ENCODE measurements at places on chromosomes 3 and 15. TPM values are rescaled to one million over a fixed set of nuclear protein-coding genes. Genes with fewer than 3 reads are reported as not detected.

The PLA2G4D gene
- total RNA-seq: not detected

The SMCO1 gene
- not detected for total RNA-seq

- H3K27ac ChIP-seq: no peak overlapping the region
- no peaks in the 10 kb centered on the region for H3K36me3 ChIP-seq
- no peaks in the 10 kb centered on the region for H3K4me1 ChIP-seq
- H3K4me3 ChIP-seq: no peak overlapping the region
These were observed 38.7 kb downstream of the WNT7A start for GRCh38 chr3:13841141-13841540.

DNA sequence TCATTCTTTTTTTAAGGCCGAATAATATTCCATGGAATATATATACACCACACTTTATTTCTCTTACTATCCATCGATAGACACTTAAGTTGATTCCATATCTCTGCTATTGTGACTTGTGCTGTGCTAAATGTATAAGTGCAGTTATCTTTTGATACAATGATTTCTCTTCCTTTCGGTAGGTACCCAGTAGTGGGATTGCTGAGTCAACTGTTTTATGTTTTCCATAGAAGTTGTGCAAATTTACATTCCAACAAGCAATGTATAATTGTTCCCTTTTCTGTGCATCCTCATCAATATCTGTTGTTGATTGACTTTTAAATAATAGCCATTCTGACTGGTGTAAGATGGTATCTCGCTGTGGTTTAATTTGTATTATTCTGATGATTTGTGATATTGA, 81.0 kb downstream of the STXBP5L start:
- no peak overlapping the region for H3K27ac ChIP-seq
- H3K4me1 ChIP-seq: no peaks in the 10 kb centered on the region

DNA sequence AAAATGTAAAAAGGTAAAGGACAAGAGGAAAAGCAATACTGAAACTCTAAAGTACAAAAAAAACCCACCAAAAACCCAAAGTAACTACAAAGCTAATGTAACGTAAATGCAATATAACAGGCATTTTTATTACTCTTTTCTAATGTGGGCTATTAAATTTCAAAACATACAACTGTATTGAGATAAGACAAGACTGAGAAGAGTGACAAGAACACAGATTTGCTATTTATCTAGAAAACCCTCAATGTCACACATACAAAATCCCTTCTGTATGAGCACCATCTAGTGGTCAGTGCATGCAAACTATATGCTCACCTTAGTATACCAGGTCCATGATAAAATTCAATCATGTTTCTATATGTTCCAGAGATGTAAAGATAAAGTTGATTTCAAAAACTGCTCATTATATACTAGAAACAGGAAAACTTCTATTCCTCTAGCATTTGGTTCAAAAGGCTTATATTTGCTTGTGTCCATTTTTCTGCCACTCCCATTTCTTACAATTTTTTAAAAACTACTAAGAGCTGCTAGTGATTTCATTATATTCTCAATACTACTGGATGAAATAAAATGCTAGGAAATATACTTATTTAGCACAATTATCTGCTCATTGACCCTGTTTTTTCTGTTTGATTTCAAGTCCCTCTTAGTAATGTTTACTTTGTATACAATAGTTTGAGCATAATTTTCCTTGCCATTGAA, 111.4 kb downstream of the DLG1 start:
- no peak overlapping the region for H3K4me3 ChIP-seq
- no peak for DNase-seq
- H3K4me1 ChIP-seq: no peaks in the 10 kb centered on the region
- H3K27me3 ChIP-seq: no peaks in the 10 kb centered on the region
